ENCODE measurements at places on chromosomes 5 and 9.
A peak's percentile ranks its signal among the peaks of the same experiment; 100 is the strongest.

GRCh38 chr9:82254646-82255367 is 266.2 kb downstream of the SPATA31D1 start:
- no peak for DNase-seq

- DNase-seq, result no peak
Measured at GRCh38 chr9:110308633-110309038, 29.0 kb downstream of the TXNDC8 start.

GRCh38 chr5:54646356-54647101 is 129.0 kb downstream of the SNX18 start:
- DNase-seq, result peak; percentile 54

GRCh38 chr9:76180541-76180940 is 213.7 kb downstream of the RFK start:
- DNase-seq, result no peak

DNA sequence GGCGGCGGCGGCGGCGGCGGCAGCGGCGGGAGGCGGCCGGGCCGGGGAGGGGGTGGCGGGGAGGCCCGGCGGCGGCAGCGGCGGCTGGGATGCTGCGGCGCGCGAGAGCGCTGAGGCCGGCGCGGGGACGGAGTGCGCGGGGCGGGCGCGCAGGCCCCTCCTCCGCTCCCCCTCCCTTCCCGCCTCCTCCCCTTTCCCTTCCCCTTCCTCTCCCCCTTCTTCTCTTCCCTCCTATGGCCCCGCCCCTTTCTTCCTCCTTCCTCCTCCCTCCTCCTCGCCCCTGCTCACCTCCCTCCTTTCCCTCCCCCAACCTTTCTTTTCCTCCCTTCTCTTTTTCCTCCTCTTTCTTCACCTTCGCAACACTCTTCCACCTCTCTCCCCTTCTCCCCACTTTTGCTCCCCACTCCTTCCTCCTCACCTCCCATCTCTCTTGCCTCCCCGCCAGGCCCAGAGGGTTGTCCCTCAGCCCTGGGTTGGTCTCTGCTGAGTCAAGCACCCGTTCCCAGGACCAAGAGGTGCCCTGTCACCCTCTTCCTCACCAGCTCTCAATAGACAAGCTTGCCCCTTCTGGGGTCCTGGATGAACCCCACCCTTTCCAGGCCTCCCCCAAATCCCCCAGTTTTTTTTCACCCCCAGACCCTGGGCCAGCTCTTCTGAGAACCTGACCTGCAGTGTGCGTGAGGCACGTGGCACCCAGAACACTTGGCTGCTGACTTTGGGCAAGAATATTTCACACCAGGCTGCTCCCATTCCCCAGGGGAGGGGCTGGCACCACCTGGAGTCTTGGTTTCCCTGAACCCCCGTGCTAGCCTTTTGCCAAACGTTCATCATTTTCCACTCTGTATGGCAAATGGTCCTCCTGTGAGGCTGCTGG is at the start of gene SEMA4D:
TSS of gene SEMA4D (minus strand) at position 136 of the 874 bp plus-strand sequence. CDS start 92,657 bp downstream, outside the sequence.
- peak; percentile 43 for DNase-seq

DNA sequence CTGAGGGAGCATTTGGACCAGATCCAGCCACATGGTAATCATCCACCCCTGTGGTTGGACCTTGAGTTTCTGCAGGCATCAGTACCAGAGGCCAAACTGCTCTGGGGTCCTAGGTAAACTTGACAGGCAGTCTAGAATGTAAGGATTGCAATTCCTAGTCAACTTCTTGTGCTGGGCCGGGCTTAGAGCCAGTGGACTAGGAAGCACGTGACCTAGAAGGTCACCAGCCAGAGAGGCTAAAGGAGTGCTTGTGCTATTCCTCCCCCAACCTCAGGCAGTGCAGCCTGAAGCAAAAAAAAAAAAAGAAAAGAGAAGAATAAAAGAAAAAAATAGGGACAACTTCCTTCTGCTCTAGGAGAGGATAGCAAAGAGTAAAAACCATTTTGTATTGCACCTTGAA is 406.2 kb upstream of the FTMT start:
- DNase-seq, result no peak

DNA sequence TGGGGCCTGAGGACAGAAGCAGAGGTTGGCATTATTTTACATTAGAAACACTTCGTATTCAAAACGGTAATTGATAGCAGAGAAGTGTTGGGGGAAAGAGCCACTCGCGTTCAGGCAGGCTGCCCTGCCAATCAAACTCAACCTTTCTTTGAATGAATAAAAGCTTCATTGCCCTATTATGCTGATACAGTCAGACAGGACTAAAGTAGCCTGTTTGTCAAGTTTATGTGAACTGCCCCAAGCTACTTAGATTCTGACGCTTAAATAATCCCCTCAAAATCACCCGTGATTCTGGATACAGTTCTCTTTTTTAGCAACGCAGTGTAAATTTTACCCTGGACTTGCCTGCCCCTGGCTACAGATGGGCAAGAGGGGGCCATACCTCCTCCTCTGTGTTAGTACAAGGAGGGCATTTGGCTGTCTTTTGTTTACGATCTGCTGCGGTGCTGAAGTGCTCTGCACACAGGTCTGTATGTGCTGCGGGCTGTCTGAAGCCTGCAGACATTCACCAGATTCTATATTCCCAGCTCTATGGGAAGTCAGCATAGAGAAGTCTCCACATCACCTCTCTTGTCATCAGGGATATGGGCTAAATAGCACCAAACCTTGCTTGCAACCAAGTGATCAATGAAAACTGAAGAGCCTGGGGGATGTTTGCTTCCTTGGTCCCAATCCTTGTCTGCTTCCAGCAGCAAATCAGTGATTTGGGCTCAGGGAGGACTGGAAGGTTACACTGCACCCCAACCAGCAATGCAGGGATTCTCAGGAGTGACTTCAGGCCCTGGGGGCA is 218.4 kb downstream of the EBF1 start:
- no peak for DNase-seq

- DNase-seq, result no peak
Measured at GRCh38 chr9:135088979-135089847, 1.7 kb downstream of the OLFM1 start.

GRCh38 chr5:64505769-64506566 is at the start of gene RGS7BP:
Gene RGS7BP (plus strand): TSS chr5:64506015. CDS start chr5:64506625, 610 bp downstream.
- no peak for DNase-seq

DNA sequence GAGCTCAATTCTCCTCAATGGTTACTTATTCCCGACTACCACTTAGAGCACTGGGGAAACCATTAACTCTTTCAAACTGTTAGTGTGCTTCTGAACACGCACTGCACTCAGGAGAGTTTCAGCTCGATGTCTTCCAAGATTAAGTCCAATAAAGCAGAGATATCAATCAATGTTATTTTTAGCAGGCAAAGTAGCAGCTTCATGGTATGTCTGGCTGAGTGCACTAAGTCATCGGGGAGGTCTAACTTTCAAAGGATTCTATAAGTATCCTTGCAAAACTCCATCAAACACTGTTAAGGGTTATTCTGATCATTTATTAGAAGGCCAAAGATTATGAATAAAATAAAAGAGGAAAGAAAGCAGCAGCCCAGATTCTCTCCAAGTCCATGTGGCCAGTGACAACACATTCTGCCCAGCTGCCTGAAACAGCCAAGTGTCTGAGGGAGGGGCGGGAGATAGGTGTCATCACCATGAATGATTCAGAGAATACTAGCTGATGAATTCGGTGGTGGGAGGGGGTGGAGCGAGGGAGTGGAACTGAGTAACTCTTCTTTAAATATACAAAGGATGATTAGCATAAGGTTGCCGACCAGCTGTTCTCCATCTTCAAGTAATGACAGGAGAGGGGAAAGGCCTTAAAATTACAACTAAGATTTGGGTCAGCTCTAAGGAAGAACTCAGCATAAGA is 21.3 kb downstream of the NREP start:
- peak; percentile 88 for DNase-seq

DNA sequence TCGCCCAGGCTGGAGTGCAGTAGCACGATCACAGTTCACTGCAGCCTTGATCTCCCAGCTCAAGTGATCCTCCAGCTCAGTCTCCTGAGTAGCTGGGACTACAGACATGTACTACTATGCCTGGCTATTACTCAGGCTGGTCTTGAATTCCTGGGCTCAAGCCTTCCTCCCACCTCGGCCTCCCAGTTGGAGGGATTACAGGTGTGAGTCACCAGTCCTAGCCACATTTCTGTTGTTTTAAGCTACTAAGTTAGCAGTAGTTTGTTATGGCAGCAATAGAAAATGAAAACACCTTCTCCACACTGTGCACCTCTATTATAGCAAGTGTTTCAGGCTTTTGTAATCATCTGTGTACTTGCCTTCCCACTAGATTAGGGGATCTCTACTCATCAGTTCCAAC is 588.9 kb upstream of the TLE4 start:
- DNase-seq, result no peak

DNA sequence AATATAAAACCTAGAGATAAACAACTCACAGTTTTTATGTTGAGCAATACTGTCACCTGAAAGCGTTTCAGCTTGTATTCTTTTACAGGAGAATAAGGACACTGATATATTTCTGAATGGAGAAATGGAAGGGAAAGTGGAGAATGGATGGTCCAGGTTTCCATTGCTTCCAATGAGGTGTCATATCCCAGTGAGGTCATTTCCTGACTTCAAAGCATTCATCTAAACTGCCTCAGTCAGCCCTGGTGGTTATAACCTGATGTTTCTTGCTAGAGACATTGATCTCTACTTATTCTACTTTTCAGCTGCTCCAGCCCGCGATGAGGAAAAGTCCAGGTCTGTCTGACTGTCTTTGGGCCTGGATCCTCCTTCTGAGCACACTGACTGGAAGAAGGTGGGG is 2.6 kb downstream of the GABRA1 start:
- DNase-seq, result no peak

- DNase-seq, result no peak
Measured at GRCh38 chr9:115106642-115107041, 11.3 kb downstream of the TNC start.
